ENCODE measurements at places on chromosomes 5 and 9.

DNA sequence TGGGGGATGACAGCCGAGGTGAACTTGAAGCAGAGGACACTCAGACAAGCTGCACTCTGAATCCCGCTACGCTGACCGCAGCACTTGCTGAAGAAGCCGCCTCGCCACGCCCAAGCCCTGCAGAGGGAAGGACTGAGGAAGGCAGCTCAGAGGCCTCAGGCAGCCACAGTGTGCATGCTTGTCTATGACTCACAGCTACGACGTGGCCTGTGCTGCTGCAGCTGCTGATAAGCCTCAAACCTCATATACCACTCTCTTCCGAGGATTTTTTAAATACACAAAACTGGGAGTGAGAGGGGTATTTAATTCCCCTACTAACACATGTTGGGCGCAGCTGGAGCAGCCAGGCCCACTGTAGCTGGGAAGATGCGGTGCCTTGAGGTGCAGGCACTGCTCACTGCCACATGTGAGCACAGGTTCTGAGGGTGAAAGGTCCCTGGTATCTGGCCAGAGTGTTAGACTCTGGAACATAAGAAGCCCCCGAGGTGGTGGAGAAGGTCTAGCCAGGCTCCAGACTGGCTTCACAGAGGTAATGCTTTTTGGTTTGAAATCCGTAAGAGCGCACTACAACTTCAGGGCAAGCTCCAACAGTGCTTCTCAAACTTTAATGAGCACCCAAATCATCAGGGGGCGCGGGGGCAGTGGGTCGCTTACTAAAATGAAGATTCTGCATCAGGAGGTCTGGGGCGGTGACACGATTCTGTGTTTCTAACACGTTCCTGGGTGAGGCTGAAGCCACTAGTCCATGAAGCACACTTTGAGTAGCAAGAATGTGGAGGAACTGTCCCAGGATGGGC lies 196.8 kb downstream of the AUH start:
- peak; percentile 92 for DNase-seq

DNA sequence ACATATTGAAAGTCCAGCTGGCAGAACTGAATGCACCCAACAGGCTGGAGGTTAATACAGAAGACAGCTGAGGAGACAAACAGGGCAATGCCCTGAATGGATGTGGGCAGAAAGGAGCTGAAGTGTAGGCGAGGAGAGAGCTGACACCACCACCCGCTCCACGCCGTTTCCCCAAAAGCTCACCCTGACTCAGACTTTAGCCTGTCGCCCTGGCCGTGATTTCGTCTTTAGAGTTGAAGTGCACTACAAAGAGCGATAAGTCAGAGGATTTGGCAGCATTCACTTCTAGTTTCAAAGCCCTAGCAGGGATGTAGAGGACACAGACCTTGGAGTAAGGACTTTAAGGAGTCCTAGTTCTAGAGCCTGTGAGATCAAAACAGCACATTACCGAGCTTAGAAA lies 2.2 kb upstream of the ERAP1 start:
- DNase-seq: peak; percentile 28

DNA sequence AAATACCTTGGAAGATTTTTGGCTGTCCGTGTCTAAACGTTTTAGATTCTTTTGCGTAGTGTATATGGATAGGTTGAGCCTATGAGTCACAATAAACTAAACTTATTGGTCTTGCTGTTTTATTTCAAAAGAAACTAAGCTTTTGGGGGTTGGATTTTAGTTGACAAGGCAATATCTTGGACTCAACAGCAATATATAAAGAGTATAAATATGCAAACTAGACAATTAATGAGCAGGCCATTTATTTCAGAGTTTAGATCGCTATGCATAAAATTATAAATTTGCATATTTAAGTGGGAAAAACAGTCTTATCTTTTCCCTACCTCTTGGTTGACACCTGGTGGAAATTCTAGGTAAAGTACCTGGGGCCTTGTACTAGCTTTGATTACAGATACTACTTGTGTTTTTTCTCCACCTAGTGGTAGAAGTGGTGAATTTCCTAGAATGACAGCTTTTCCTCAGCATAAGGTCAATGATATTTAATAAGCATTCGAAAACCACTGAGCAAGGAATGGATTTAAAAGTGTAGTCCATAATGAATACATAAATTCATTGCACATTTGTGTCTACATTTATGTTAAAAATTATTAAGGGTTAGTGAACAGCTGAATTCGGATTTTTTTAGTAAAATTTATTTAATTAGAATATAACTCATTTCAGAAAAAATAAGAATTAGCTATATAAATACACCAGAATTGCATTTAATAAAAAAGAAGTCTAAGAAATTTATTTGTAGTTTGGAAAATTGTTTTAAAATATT lies 1.7 kb upstream of the ARRDC3 start:
- peak; percentile 89 for DNase-seq

- no peak for DNase-seq
Observed at GRCh38 chr5:2739360-2740050, 12.0 kb downstream of the IRX2 start.

GRCh38 chr5:135221696-135222095 lies 177.3 kb downstream of the MACROH2A1 start:
- no peak for DNase-seq

- no peak for DNase-seq
Observed at GRCh38 chr5:61081741-61082140, 80.5 kb downstream of the SMIM15 start.

GRCh38 chr9:116027951-116028350 lies 125.6 kb upstream of the PAPPA start:
- DNase-seq: no peak

- DNase-seq: no peak
Observed at GRCh38 chr9:20078246-20078645, 289.4 kb upstream of the SLC24A2 start.

DNA sequence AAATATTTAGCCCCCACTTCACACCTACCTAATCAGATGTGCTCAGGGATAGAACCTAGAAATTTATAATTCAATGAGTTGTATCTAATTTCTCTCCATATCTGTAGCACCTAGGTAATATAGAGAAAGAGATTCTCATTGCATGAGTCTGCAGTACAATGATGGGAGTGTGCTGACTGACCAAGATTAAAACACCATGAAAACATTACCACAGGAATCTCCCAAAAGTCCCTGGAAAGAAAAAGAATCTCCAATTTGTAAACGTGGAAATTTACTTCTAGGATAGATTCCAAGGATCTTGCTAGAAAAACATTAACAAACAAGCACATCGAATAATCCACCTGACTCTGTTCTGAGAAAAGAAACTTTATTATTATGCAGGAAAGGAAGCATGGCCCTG lies 45.0 kb upstream of the DMRTA1 start:
- no peak for DNase-seq

DNA sequence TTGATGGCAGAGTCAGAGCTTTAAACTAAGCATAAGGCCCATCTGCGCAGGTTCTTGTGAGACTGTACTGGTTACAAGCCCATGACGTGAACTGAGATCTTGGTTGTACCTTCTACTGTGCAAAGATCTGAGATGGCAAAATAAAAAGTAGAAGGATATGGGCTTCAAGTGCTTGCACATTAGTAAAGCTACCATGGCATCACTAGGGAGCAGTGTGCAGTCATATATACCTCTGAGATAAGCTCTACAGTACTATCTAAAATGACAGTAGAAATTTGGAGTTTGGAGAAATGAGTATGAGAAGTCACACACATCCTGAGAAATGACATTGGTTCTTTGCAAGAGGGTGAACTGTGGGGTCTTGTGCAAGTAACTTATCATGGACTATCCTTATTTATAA lies 408.2 kb upstream of the PRR16 start:
- DNase-seq: no peak

DNA sequence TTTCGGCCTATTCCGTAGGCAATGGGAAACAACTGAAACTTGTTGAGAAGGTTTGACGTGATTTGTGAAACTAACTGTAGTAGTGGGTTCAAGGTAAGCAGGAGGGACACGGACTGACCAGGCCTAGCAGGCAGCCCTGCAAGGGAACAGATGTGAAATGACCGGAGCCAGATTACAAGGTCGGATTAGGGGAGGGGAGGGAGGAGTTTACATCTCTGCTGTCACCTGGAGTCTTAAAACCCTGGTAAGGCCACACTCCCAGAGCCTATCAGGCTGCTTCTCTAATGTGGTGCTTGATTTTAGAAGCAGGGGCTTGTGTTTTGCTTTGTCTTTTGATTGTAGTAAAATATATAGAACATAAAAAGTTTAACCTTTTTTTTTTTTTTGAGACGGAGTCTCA lies 3.5 kb upstream of the SPTAN1 start:
- no peak for DNase-seq

GRCh38 chr5:125914471-125914870 lies 508.7 kb upstream of the GRAMD2B start:
- DNase-seq: no peak

GRCh38 chr9:131361202-131361833 lies 32.6 kb upstream of the PRRC2B start:
- peak; percentile 12 for DNase-seq

GRCh38 chr5:112823656-112824055 lies 37.4 kb upstream of the SRP19 start:
- no peak for DNase-seq

DNA sequence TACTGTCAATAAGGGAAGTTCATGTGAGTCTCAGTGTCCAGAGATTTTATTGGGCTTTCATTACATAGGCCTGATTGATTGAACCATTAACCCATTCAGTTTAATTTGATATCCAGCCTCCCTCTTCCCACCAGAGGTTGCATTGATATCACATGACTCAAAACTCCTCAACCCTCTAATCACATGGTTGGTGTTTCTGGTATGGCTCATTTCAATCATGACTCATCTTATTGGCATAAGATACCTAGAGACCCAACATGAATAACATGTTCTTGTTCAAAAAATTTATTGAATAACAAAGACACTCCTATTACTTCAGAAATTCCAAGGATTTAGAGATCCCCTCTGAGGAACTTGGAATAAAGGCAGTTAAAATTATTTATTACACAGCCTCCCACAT lies 982.2 kb downstream of the TLE1 start:
- DNase-seq: no peak

DNA sequence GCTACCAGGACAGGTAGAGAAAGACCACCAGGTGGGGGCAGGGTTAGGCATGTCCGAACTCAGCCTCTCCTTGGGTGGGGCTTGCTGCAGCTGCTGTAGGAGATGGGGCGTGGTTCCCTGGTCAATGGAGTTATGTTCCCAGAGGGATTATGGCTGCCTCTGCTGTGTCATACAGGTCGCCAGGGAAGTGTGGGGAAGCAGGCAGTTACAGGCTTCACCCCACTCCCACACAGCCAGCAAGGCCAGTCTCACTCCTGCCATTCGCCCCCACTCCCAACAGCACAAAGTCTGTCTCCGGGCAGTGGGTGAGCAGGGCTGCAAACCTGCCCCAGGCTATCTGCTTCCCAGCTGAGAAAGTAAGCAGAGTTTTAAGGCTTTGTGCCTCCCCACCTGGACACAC lies 20.0 kb upstream of the CEP72 start:
- no peak for DNase-seq

DNA sequence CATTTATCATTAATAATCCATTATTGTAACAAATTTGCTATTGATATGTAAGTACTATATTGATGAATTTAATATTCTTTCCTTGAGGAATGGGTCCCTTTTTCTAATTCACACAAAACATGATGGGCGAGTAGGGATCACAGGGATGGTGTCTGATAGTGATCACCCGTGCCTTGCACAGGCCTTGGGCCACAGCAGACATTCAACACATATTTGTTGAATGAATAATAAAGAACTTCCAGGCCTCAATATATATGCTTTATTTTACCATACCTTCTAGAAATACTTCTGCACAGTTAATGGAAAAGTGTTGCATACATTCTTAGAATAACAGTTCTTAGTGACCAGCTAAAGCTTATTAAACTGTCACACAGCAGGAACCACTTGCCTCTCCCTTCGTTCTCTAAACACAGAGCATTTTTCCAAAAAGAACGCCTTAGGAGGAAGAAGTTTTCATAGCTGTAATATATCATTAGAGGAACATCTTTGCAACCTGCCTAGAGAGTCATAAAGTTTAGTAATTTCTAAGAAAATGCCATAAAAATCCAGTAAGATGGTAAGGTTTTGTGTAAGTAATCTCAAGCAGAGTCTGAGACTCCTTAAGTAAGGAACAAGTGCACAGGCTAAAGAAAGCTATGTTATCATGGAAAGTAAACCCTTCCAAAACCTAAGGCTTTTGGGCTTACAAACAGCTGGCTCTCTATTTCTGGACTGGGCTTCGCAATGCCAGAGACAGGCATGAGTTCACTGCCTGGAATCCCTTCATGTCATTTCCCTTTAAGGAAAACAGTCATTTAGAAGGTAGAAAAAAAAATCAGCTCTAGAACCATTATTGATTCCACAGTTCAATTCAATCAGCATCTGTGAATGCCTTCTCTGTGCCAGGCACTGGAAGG lies 17.7 kb downstream of the TTLL11 start:
- no peak for DNase-seq

DNA sequence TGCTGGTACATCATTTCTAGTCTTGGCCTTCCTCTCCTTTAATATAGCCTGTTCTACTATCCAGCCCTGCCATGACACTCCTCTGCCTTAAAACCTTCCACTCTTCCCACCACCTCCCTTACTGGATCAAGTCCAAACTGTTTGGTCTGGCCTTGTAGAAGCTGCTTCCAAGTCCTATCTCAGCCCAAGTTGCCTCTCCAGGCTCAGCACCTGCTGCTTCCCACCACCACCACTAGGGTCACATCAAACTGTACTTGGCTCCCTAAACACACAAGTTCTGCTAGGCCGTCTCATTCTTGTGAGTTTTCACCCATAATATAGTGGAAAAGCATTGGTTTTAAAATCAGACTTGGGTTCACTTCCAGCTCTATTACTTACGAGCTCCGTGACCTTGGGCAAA lies 1.4 kb downstream of the NDUFA8 start:
- peak; percentile 50 for DNase-seq

DNA sequence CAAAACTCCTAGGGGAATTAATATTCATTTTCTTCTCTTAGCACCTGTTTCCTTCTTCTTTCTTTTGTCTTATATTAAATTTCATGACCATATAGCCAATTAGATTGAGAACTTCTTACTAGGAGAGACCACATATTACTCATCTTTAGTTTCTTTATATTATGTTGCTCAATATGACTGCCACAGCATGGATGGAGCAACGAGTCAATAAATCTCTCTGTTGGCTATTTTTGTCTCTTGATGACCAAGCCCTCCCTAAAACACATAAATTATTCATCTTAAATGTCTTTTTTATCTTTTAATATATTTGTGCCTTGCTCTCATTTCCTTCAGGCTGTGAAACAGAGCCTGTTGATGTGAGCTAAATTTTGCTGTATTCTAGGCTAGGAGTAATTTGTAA lies 123.0 kb downstream of the ADAMTSL1 start:
- DNase-seq: no peak

- DNase-seq: no peak
Observed at GRCh38 chr5:176183321-176184074, 54.7 kb upstream of the SIMC1 start.

DNA sequence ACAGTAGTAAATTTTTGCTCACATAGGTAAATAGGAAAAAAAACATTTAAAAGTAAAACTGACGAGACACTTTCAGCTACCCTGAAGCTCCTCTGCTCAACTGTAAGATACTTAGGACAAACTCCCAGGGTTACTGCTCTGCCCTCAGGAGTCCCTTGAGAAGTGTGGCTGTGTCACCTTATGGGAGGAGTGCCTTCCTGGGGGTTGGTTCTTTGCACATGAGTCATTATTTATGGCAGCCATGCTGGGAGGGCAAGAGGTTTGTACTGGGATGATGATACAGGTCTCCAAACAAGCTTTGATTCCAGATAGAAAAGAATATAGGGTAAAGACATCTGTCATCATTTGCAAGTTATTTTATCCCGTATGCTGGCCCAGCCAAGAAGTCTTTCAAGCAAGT lies 45.9 kb downstream of the TTC1 start:
- no peak for DNase-seq

All from activated CD4-positive, alpha-beta T cell treated with anti-CD3 and anti-CD28 coated beads, Interleukin-2, Interleukin-6, amounts not matched to agents 100 ng/mL and 50 ng/mL, durations not matched to agents 16 hours and 8 hours (primary cell).